ENCODE measurements at places on chromosomes 13 and 19. TPM values are rescaled to one million over a fixed set of nuclear protein-coding genes. Genes with fewer than 3 reads are reported as not detected.

Gene SIGLEC5
- 3.1 TPM for total RNA-seq

Gene CGB1
- total RNA-seq, result not detected

Gene VAV1
- total RNA-seq, result 36.2 TPM

Gene WDR87
- total RNA-seq, result not detected

Gene C19orf67
- not detected for total RNA-seq

Gene FBXO27
- total RNA-seq, result 6.4 TPM

Gene ODAD3
- 4.3 TPM for total RNA-seq

Gene GFY
- total RNA-seq, result not detected

Gene REXO1
- total RNA-seq, result 29.1 TPM

Gene MYH14
- 113 TPM for total RNA-seq

Gene C2CD4C
- 2.2 TPM for total RNA-seq

Gene COX7A1
- total RNA-seq, result 64.2 TPM

Gene FUT1
- 13.2 TPM for total RNA-seq

GRCh38 chr19:43711751-43712355 lies 4.0 kb upstream of the IRGC start:
- no peak for DNase-seq

DNA sequence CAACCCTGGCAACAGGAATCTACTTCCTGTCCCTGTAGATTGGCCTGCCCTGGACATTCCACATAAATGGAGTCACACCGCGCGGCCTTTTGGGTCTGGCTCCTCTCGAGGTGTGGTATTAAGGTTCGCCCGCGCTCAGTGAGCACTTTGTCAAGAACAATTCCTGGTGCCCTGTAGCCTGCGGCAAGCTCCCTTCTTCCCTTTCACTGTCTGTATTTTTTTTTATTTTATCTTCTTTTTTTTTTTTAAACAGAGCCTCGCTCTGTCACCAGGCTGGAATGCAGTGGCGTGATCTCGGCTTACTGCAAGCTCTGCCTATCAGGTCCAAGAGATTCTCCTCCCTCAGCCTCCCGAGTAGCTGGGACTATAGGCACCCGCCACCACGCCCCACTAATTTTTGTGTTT lies 28.3 kb downstream of the PEX11G start:
- DNase-seq, result no peak

GRCh38 chr13:111880185-111880584 lies 186.8 kb upstream of the SOX1 start:
- no peak for DNase-seq

DNA sequence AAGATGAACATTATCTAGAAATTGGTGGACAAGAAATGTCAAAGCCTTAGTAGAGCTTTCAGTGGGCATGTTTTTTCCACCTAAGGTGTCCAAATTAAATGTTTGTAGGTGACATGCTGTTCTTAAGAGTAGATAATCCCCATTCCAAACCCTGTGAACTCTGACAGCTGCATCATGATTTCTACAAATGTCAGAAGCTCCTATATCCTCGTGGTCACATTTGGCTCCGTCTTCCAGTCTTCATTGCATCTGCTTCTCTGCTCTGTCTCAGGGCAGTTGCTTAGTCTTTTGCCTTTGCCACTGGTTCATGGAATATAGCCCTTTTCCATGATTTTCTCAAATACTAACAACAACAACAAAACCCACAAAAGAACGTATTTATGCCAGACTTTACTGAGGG lies 234.5 kb downstream of the DLEU7 start:
- DNase-seq, result no peak

DNA sequence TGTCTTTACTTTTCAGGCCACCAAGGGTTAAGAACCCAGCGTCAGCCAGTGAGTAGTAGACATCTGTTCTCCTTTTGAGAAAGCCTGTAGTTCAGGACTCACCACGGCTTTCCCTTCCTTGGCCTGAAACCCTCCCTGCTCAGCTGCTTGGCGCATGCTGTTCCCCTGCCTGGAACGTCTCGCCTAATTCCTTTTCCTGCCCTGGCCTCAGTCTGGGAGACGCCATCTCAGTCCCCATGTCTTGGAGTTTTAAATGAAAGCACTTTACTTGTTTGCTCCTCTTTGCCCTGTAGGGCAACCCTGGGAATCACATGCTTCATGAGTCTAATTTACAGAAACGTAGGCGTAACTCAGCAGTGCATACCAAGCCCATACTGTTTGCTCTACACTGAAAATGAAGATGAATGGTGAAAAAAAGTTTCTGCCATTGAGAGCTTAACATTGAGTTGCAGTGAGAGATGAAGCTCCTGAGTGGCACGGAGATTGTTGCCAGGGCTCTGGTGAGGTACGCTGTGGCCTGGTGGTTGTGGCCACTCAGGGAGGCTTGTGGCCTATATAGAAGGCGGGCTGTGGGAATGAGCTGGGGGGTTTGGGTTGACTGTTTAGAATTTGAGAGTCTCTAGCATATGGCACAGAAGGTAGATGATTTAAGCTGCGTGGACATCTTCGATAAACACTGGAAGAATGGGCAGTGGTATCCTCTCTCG lies 52.8 kb downstream of the GATAD2A start:
- peak; percentile 13 for DNase-seq

- DNase-seq, result no peak
These were observed 652.1 kb upstream of the GPC6 start for GRCh38 chr13:92574499-92574898.

GRCh38 chr19:4803736-4804695 lies 12.5 kb downstream of the FEM1A start:
- DNase-seq, result peak; percentile 68

DNA sequence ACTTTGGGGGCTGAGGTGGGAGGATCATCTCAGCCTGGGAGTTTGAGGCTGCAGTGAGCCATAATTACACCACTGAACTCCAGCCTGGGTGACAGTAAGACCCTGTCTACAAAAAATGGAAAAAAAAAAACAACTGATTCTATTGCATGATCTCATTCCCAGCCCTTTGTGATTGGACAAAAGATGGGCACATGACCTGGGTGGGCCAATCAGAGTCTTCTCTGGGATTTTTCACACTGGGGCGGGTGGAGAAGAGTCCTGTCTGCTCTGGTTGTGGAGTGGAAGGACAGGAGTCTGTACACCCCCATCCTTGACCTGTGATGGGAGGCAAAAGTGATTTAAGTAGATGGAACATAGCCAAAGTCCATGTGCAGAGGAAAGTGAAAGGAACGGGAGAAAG lies 170.5 kb downstream of the UQCRFS1 start:
- DNase-seq, result no peak

- DNase-seq, result no peak
These were observed 271.0 kb downstream of the SLITRK5 start for GRCh38 chr13:87942205-87942604.

- DNase-seq, result no peak
These were observed 908.0 kb upstream of the ATXN8OS start for GRCh38 chr13:69199664-69200063.

DNA sequence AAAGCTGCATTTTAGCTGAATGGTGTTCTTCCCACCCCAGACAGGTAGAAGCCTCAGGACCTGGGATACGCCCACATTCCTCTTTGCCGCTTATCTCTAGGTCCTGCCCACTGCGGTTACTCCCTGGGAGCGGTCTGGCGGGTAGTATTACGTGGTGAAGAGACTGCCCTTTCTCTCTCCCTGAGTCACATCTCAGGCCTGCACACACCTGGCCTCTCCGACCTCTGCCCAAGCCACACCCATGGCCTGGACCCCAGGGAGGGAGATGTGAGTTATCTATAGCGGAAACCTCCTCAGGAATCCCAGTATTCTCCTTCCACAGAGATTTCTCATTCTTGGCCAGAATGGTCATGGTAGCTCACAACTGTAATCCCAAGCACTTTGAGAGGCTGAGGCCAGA lies 17.3 kb downstream of the RHPN2 start:
- DNase-seq, result peak; percentile 70

DNA sequence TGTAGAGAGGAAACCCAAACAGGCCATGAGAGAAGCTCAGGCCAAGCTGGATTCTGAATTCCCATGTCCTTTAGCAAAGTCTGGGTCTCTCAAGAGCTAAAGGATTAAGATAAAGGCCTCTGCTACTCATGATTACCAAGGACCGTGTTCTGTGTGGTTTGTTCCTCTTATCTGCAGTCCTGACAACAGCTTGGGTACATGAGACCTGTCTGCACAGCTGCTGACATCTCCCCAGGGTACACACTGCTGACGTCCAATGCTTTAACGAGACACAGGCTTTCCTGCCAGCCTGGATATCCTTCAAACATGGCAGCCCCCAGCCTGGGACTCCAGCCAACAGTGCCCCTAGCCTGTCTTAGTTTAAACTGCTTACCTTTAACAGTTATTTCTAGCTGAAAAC lies 211.0 kb downstream of the SLC7A1 start:
- no peak for DNase-seq

DNA sequence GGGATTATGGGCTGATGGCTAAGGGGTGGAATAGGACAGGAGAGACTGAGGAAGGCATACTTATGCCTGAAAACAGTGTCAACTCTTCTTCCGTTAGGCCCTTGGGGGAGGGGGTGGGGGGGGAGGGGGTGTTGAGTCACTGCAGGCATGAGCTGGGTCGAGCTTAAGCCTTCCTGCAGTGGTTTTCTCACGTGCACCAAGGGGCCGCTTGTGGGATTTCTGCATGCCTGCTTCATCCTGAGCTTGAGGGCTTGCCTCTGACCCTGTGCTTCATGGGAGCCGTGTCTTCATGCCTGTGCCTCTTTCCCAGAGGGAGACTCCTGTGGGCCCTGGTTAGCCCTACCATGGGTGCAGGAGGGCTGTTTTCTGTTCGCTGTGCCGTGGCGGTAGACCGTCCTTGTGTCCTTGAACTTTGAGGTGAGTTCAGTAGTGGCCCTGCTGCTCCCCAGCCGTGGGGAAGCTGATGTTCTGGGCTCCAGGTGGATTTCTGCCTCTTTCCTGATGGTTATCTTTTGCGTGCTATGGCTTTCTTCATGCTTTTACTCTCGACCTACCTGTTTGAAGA lies 186.1 kb downstream of the PCCA start:
- DNase-seq, result no peak

DNA sequence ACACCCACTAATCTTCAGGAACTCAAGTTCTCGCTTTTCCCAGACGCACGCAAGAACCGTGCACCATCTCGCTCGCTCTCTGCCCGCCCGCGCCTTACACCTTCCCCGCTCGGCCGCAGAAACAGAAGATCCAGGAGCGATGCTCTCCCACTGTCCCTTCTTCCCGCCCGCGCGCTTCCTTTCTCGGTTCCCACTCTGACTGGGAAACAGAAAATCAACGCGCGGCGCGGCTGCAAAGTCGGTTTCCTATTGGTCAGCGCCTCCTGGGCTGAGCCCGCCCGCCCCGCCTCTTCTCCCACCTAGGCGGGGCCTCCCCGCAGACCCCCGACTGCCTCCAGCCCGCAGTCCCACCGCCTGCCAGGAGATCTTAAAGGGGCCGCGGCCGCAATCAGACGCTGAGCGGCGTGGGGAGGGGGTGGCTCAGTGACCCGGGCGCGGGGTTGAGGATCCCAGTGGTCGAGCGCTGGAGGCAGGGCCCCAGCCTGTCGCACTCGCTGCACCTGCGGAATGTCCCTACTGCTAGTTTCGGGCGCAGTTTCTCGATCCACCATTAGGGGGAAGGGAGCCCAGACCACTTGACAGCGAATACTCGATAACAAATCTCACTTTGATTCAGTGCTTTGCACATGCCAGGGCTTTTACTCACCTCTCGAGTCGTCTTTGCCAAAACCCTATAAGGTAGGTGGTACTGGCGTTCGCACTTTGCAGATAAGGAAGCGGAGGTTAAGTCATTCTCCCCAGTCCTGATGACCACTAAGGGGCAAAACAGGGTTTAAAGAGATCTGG lies 700 bp upstream of the SLC25A23 start:
- peak; percentile 97 for DNase-seq

GRCh38 chr19:46082728-46083050 lies 41.8 kb downstream of the IGFL3 start:
- no peak for DNase-seq

DNA sequence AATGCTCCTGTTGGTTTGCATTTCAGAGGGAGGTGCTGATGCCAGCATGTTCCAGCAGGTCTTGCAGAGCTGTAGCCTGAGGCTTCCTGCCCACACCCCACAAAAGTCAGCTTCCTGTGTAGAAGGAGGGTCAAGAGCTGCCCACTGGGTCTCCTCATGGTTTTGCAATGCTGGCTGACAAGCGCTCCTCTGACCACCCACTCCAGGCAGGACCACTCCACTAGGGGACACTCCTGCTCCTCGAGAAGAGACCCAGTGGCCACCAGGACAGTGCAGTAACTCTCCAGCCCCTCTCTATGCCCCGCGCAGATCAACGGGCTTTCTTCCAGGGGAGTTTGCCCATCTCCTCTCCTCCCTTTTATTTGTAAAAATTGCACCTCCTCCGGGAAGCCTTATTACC lies 72.9 kb upstream of the UQCRFS1 start:
- DNase-seq, result no peak

GRCh38 chr13:26372747-26373146 lies 118.8 kb downstream of the CDK8 start:
- no peak for DNase-seq

GRCh38 chr13:42497798-42498197 lies 76.2 kb upstream of the TNFSF11 start:
- no peak for DNase-seq

GRCh38 chr13:52345048-52345447 lies 60.9 kb downstream of the THSD1 start:
- no peak for DNase-seq

DNA sequence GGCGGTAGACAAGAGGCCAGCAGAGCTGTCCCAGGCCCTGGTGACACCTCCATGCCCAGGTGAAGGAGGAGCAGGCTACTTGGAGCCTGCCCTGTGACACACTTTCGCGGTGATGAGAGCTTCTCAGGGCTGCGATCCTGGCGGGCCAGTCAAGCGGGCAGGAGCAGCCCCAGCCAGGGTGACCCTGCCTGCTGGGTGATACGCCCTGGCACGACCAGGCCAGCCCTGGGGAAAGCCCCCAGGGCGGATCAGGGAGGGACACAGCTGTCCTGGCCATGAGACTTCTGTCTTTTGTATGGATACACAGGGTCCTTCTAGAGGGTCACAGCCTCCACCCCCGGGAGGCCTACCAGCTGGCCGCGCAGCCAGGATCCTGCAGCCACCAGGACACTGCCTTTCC lies 13.1 kb downstream of the DNM2 start:
- DNase-seq, result no peak

GRCh38 chr13:105894697-105895096 lies 640.8 kb downstream of the EFNB2 start:
- DNase-seq, result no peak

DNA sequence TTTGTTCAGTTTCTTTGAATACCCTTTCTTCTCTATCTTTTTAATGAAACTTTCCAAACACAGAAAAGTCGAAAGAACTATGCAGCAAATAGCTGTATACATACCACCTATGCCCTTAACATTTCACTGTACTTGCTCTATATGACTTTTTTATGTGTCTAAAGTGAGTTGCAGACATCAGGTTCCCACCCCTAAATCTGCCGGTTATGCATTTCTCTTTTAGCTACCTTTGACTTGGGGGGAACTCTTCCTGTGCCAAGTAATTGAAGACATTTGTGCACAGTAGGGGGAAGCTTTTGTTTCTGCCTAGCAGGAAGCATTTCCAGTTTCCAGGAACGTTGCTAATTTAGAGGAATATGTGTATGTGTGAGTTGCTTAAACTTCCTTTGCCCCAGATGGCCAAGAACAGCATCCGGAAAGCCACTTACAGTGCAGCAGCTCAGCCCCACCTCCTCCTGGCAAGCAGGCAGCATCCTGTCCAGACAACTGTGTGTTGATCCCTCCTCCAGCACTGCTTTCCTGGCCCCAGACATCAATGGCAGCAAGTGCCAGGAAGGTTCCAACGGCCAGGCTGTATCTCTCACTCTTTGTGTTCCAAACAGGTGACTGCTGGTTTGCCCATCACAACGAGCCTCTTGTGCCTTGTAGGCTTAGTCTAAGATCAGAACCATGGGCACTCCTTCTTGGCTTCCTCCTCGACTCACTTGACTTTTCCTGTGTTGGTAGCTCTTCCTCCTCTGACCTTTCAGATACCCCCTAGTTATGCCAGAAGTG lies 14.7 kb upstream of the GRAMD1A start:
- DNase-seq, result peak; percentile 63

- DNase-seq, result no peak
These were observed 46.4 kb downstream of the KPNA3 start for GRCh38 chr13:49746111-49746510.
